NK-92 treated with Interleukin-12 subunit alpha and Interleukin-12 subunit beta, amount 100 ng/mL, for 24 hours (cell line): ENCODE measurements at places on chromosomes 7 and 10.

- DNase-seq = no peak
Observed at GRCh38 chr7:132576721-132577085, 433 bp upstream of the PLXNA4 start.

- no peak for DNase-seq
Observed at GRCh38 chr7:105769901-105770628, 106.3 kb downstream of the ATXN7L1 start.

- DNase-seq = no peak
Observed at GRCh38 chr10:78254013-78254412, 220.3 kb downstream of the RPS24 start.

DNA sequence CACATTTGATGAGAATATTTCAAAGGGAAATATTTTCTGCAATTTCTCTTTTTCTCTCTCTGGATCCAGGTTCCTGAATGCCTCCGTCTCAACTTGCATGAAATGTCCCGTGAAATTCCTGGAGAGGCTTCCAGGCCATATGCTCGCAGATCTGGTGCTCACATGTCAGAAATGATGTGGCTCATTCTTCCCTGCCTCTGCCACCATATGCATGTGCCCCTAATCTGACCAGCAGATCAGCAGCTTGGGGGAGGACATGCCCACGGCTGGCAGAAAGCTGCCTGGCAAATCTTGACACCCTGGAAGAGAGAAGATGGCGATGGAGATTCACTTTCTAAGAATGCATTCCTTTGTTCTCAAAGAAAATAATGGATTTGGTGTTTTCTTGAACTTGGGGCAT, 490.7 kb downstream of the RPS24 start:
- DNase-seq = no peak

DNA sequence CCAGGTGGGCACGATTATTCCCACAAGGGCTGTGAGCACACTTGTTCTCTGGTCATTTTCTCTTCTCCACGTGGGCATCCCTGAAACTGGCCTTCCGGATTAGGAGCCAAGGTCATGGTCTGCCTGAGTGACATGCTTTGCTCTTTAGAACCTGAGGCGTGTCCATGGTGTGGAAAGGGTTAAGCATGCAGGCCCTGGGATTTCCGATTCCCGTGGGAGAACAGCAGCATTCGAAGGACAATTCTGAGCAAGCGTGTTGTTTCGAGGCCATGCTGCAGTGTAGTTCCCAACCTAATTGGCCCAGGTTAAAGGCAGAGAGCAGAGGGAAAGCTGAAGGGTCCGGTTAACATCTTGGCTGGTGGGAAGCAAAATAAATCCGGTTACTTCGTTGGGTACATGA, 245.9 kb downstream of the SKAP2 start:
- no peak for DNase-seq

GRCh38 chr10:71725998-71726579, 6.5 kb upstream of the C10orf105 start:
- peak; percentile 34 for DNase-seq

DNA sequence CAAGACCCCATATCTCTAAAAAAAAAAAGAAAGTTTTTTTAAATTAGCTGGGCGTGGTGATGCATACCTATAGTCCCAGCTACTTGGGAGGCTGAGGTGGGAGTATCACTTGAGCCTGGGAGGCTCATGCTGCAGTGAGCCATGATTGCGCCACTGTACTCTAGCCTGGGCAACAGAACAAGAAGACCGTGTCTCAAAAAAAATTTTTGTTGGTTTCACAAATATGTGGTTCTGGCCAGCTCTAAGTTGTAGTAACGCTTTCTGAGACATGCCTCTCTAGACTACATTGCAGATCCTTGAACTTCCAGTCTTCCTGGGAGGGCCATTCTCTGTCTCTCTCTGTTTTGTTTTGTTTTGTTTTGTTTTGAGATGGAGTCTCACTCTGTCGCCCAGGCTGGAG, 24.6 kb upstream of the RHBDD2 start:
- no peak for DNase-seq

DNA sequence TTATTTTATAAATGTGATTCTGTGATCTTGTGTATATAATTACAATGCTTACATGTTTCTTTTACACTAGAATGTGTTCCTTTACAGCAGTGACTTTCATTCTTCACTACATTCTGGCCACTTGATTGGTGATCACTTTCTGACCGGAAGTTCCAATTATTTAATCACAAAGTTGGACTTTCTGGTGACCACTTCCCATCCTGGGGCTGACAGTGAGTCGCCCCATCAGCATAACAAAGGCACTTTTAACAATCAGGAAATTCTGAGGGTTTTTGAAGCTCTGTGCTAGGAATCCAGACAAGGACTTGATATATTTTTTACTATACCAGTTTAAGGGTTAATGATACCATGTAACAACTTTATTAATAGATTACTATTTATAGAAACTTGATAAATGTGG, 282.3 kb upstream of the KAT6B start:
- DNase-seq = no peak

GRCh38 chr7:142876991-142877910, 8.3 kb downstream of the TRPV6 start:
- DNase-seq = no peak

GRCh38 chr7:40793132-40793531, 658.3 kb downstream of the SUGCT start:
- no peak for DNase-seq

DNA sequence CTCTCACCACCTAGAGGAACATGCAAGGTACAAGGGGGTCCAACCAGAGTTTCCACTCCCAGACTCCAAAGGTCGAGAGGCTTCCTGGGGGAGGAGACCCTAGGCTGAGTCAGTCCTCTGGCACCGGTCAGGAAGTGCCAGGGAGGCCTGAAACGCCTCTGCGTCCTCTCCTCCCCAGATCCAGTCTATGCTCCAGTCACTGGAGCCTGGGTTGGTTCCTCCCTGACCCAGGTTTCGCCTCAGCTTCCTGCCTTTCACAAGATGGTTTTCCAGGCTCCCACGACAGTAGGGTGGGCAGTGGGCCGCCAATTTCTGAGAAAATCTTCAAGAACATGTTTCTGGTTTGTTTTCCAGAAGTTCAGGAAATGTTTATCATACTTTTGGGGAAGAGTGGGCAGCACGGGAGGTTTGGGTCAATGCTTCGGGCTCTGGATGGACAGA, 30.0 kb downstream of the DUSP5 start:
- DNase-seq = no peak
